ENCODE measurements at places on chromosomes 12 and 14.

- H3K4me3 ChIP-seq, result peak overlapping the region; percentile 87
- no peak for DNase-seq
- peaks cover 29% of the 10 kb centered on the region for H3K4me1 ChIP-seq
- H3K36me3 ChIP-seq, result no peaks in the 10 kb centered on the region
- no peak overlapping the region for H3K27ac ChIP-seq
Observed at GRCh38 chr14:94770251-94770749, 387 bp upstream of the GSC start.

DNA sequence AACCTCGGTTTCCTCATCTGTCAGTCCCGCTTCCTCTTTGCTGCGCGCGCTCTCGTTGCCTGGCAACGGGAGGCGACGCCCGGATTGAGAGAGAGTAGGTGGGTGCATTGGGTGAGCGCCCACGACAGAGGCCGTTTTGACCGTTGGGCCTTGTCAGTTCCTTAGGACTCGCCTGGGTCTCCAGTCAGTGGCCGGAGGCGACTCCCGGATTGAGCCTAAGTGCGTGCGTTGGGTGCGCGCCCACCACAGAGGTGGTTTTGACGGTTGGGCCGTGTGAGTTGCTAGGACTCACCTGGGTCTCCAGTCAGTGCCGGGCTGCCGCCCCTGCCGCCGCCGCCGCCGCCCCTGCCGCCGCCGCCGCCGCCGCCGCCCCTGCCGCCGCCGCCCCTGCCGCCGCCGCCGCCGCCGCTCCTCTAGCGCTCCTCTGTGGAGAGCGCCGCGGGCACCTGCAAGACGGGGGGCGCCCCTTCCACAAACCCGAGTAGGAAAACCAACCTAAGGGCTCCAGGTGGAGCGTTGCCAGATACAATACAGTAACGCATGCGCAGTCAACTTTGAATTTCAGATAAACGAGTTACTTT is 37.2 kb downstream of the APOBEC1 start:
- DNase-seq, result peak; percentile 11
- no peaks in the 10 kb centered on the region for H3K36me3 ChIP-seq
- peaks cover 3% of the 10 kb centered on the region for H3K4me1 ChIP-seq
- no peak overlapping the region for H3K27ac ChIP-seq
- no peak overlapping the region for H3K4me3 ChIP-seq
- peaks cover 4% of the 10 kb centered on the region for H3K27me3 ChIP-seq

DNA sequence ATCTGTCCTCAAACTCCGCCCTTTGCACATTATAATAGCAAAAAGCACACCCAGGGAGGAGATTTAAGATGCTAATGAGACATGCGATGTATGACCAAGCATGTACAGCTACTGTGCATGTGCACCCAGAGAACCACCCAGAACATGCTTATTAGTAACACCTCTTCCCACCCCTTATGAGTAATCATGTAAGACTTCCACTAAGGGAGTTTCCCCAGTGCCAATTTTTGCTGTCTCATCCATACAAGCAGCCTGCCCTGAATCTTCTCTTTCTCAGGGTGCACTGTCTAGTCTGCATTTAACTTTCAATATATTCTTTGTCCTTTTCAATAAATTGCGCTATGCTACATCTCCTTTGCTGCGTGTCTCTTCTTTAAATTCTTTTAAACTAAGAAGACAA is 830.0 kb upstream of the NOVA1 start:
- peak; percentile 80 for DNase-seq
- H3K27ac ChIP-seq, result peak overlapping the region; percentile 60
- no peaks in the 10 kb centered on the region for H3K36me3 ChIP-seq
- H3K4me1 ChIP-seq, result peaks cover 3% of the 10 kb centered on the region

DNA sequence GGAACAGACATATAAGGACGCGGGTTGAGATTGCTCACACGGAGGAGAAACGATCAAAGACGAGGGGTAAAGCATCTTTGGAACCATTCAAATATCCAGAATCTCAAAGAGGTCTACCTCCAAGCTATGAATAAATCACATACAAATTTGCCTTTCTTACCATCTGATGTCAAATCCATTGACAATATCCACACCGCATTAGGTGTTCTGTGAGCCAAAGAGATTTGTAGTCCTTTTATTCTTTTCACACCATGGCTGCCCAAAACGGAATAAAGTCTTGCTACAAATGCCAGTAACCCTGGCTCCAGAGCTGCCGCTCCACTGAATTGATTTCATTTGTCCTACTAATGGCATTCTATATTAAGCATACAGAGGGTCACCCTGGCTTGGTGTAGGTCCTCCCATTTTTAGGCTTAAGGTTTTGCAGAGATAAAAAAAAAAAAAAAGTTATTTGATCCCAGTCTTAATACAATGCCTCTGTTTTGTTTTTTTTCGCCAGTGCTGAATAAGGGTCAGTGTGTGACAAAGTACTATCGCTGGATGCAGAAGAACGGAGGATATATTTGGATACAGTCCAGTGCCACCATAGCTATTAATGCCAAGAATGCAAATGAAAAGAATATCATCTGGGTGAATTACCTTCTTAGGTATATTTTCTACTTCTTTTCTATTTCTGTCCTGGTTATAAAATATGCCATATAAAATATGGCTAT is 157.3 kb downstream of the EGLN3 start:
- no peaks in the 10 kb centered on the region for H3K4me1 ChIP-seq
- H3K36me3 ChIP-seq, result no peaks in the 10 kb centered on the region
- H3K4me3 ChIP-seq, result no peak overlapping the region
- H3K27ac ChIP-seq, result no peak overlapping the region

- H3K4me3 ChIP-seq, result no peak overlapping the region
- no peaks in the 10 kb centered on the region for H3K27me3 ChIP-seq
- no peak for DNase-seq
- H3K4me1 ChIP-seq, result peaks cover 24% of the 10 kb centered on the region
Observed at GRCh38 chr14:105492031-105492970, 1.3 kb downstream of the TEDC1 start.

DNA sequence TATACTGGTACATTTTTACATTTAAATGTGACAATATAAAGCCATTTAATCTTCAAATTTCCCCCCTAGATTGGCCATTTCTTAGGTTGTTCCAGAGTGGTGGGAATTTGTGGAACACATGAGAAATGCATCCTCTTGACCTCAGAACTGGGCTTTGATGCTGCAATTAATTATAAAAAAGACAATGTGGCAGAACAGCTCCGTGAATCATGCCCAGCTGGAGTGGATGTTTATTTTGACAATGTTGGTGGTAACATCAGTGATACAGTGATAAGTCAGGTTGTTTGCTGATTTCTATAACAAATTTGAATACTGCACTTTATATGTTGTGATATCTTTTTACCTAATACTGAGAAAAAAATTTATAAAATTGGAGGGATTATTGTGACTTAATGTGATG is 7.6 kb upstream of the ZNF410 start:
- no peaks in the 10 kb centered on the region for H3K27me3 ChIP-seq
- peaks cover 2% of the 10 kb centered on the region for H3K4me1 ChIP-seq
- no peak overlapping the region for H3K27ac ChIP-seq

DNA sequence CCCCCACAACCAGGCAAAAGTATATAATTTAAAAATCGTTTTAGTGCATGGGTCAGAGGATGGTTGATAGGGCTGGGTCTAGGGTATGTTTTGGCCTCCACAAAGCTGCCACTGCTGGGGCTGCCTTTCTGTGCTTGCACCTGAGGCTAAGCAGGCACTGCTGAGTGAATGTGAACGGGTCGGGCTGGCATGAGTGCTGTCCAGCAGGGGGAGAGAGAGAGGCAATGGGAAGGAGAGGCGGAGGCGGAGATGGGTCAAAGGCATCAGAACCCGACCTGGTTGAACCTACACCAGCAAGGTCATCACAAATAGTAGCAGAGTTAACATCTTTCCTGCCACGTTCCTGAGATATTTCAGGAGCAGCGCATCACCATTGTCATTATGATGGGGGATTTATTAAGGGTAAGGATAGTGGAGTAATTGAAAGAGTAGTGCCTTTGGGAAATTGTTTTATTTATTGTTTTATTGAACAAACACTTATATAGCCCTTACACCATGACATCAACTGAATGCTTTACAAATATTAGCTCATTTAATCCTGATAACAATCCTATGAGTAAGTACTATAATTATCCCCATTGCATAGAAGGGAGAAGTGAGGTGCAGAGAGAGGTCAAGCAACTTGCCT is 5.8 kb upstream of the NRXN3 start:
- no peak overlapping the region for H3K4me3 ChIP-seq
- H3K4me1 ChIP-seq, result no peaks in the 10 kb centered on the region
- H3K27me3 ChIP-seq, result no peaks in the 10 kb centered on the region
- H3K27ac ChIP-seq, result no peak overlapping the region
- no peaks in the 10 kb centered on the region for H3K36me3 ChIP-seq

- DNase-seq, result peak; percentile 34
- no peaks in the 10 kb centered on the region for H3K4me1 ChIP-seq
- H3K36me3 ChIP-seq, result no peaks in the 10 kb centered on the region
- no peak overlapping the region for H3K4me3 ChIP-seq
Observed at GRCh38 chr14:71324767-71325272, 417.6 kb downstream of the PCNX1 start.

DNA sequence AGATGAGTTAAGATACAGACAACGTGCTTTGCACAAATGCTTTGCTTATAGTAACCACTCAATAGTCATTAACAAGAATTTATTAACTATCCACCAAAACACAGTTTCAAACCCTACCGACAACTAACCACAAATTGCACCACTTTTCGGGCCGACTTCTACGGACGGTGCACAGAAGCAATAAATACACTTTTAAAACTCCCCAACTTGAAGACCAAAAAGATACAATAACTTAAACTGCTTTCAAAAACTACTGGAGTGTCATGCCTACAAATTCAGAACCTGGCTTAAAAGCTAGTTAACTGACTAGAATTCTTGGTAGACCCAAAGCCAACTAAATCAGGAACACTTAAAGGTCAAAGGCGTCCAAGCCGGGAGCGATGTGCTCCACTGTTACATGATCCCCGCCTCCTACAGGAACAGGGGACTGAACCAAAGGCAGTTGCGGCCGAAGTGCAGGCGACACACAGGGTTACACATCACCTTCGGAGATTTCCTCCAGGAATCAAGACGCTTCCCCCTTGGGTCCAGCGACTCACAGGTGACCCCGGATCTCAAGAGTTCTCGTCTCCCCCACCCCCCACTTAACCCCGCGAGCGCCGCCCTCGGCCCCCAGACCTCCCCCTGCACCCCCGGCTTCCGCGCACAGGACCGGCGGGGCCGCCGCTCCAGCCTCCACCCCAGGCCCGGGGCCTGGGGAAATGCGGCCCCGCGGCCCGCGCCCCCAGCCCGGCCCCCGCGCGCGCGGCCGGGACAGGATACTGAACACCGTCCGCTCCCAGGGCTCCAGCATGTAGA is 507 bp downstream of the SPTSSA start:
- DNase-seq, result peak; percentile 73
- H3K27me3 ChIP-seq, result no peaks in the 10 kb centered on the region
- peak overlapping the region; percentile 58 for H3K27ac ChIP-seq
- H3K4me3 ChIP-seq, result peak overlapping the region; percentile 98
- H3K36me3 ChIP-seq, result peaks cover 3% of the 10 kb centered on the region

DNA sequence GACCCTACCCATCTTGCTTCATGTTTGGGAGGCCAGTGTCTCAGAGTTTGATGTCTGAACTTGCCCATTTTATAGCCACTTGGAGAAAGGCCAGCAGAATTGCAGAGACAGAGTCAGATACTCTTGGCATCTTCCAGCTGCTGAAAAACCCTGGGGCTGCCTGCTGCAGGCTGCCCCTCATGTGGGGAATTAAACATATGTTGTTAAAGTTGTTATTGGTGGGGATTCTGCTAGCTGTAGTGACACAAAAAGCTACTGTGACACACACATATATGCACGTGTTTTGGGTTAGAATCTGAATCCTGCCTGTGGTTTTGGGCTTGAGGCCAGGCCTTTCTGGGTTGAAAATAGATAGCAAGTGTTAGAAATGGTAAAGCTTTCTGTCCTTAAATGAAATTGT is 1288.4 kb downstream of the AACS start:
- H3K36me3 ChIP-seq, result no peaks in the 10 kb centered on the region
- DNase-seq, result no peak
- H3K27me3 ChIP-seq, result no peaks in the 10 kb centered on the region
- H3K27ac ChIP-seq, result no peak overlapping the region

Measured in mesenchymal stem cell (in vitro differentiated cells and primary cell).